ENCODE measurements at places on chromosomes 1 and 21. TPM values are rescaled to one million over a fixed set of nuclear protein-coding genes. Genes with fewer than 3 reads are reported as not detected.
A peak's percentile ranks its signal among the peaks of the same experiment; 100 is the strongest.

Gene RPF1
- total RNA-seq, result 54.8 TPM

Gene CRYAA
- not detected for total RNA-seq

DNA sequence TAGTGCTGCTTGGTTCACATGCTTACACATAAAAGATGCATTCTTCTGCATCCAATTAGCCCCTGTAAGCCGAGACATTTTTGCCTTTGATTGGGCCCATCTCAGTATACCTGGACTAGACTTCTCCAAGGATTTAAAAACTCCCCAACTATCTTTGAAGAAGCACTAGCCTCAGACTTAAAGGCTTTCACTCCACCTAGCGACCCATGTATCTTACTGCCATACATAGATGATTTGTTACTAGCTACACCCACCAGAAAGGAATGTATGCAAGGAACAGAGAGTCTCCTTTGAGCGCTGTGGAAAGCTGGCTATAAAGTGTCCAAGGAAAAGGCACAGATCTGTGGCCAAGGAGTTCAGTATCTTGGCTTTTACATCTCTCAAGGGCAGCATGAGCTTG lies 91.7 kb downstream of the LIPI start:
- H3K4me1 ChIP-seq, result no peaks in the 10 kb centered on the region
- DNase-seq, result no peak
- H3K27me3 ChIP-seq, result no peaks in the 10 kb centered on the region
- H3K4me3 ChIP-seq, result no peak overlapping the region

Gene SELP
- 4.7 TPM for total RNA-seq

DNA sequence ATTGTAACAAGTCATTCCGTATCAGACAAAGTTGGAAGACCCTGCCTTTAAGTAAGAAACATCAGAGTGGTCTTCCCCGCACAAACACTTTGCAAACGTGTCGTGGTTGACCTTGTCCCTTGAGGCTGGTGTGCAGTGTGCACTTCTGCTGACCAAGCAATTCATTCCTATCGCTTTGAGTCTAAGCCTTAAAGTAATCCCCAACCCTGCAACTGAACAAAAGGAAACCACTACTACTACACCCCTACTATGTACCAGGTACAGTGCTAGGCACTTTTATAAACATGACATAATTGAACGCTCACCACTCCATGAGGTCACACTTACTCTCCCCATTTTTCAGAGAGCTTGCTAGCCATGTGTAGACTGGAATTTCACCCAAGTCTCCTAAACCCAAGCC lies 10.6 kb downstream of the ITPKB start:
- peaks cover 68% of the 10 kb centered on the region for H3K4me1 ChIP-seq
- no peak overlapping the region for H3K4me3 ChIP-seq
- no peak overlapping the region for H3K27ac ChIP-seq
- no peak for DNase-seq
- H3K36me3 ChIP-seq, result peaks cover 42% of the 10 kb centered on the region

GRCh38 chr1:245389873-245390272 lies 235.1 kb downstream of the KIF26B start:
- DNase-seq, result no peak
- no peak overlapping the region for H3K27ac ChIP-seq
- no peaks in the 10 kb centered on the region for H3K27me3 ChIP-seq
- H3K36me3 ChIP-seq, result no peaks in the 10 kb centered on the region
- no peak overlapping the region for H3K4me3 ChIP-seq
- no peaks in the 10 kb centered on the region for H3K4me1 ChIP-seq

DNA sequence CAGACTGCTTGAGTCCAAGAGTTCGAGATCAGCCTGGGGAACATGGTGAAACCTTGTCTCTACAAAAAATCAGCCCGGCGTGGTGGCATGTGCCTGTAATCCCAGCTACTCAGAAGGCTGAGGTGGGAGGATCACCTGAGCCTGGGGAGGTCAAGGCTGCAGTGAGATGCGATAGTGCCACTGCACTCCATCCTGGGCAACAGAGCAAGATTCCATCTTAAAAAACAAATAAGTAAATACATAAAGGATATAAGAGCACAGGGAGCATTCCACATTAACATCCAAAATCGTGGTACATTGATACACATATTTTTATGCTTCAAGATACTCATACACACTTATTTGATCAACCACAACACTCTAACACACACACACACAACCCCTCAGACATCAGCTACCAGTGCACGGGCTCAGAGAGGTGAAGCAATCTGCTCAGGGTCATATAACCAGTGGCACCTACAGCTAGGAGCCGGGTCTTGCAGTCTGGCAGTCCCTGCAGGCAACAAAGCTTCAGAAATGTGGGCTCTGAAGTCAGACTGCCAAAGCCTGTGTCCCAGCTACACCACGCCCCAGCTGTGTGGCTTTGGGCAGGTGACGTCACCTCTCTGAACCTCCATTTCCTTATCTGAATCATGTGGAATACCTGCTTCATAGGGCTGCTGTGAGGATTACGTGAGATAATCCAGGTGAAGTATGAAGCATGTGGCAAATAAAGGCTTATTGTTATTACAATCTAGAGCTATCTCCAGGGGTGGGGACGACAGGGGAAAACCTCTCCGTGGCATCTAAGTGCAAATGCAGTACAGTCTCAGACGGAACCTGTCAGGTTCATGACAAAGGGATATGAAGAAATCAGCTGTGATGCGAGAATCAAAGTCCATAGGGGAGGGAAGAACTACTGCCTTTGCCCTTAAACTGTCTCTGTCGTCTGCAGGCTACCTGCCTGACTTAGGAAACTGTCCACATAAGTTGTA lies 4.8 kb upstream of the CRYBG2 start:
- H3K27me3 ChIP-seq, result peaks cover 38% of the 10 kb centered on the region
- H3K27ac ChIP-seq, result no peak overlapping the region
- no peak overlapping the region for H3K4me3 ChIP-seq
- no peaks in the 10 kb centered on the region for H3K36me3 ChIP-seq

- H3K36me3 ChIP-seq, result no peaks in the 10 kb centered on the region
- peak overlapping the region; percentile 44 for H3K4me3 ChIP-seq
- peak; percentile 93 for DNase-seq
- H3K27me3 ChIP-seq, result no peaks in the 10 kb centered on the region
- H3K4me1 ChIP-seq, result peaks cover 77% of the 10 kb centered on the region
Observed at GRCh38 chr1:145960468-145961108, 2.8 kb upstream of the LIX1L start.

GRCh38 chr21:36478941-36479340 lies 981 bp downstream of the CLDN14 start:
- H3K27me3 ChIP-seq, result no peaks in the 10 kb centered on the region
- DNase-seq, result peak; percentile 39
- no peak overlapping the region for H3K27ac ChIP-seq
- no peaks in the 10 kb centered on the region for H3K4me1 ChIP-seq

GRCh38 chr1:154807048-154807591 lies 63.0 kb downstream of the KCNN3 start:
- H3K4me3 ChIP-seq, result no peak overlapping the region
- no peak overlapping the region for H3K27ac ChIP-seq
- H3K27me3 ChIP-seq, result no peaks in the 10 kb centered on the region
- no peak for DNase-seq
- H3K36me3 ChIP-seq, result no peaks in the 10 kb centered on the region

- H3K27me3 ChIP-seq, result no peaks in the 10 kb centered on the region
- no peak overlapping the region for H3K27ac ChIP-seq
- peaks cover 19% of the 10 kb centered on the region for H3K4me1 ChIP-seq
- H3K4me3 ChIP-seq, result no peak overlapping the region
- H3K36me3 ChIP-seq, result no peaks in the 10 kb centered on the region
Observed at GRCh38 chr1:51726051-51726450, 109.2 kb downstream of the OSBPL9 start.

Gene LCE1D
- total RNA-seq, result not detected
